CD4-positive, alpha-beta T cell treated with Interleukin-17A for 1 hour (primary cell): ENCODE measurements at places on chromosomes 11 and 22.

- no peak for DNase-seq
These were observed 1339.5 kb downstream of the BRD1 start for GRCh38 chr22:48488149-48488551.

DNA sequence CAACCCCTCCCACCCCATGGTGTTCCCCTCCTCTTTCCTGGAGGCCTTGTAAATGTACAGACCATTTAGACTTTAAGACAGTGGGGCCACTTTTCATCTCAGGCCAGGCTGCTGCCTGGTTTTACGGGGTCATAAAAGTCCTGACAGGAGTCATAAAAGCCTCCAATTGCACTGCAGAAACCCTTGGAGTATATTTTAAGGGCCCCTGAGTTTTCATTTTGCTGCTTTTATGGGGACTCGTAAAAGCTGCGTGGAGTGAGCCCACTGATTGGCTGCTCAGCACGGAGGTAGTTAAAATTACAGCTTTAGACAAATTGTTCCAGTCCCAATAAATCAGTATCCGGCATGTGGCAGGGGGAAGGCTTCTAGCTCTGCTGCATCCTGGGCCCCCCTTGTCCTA lies 627.6 kb downstream of the NTM start:
- DNase-seq = no peak

GRCh38 chr11:73273222-73273895 lies 1.2 kb downstream of the P2RY6 start:
- no peak for DNase-seq

DNA sequence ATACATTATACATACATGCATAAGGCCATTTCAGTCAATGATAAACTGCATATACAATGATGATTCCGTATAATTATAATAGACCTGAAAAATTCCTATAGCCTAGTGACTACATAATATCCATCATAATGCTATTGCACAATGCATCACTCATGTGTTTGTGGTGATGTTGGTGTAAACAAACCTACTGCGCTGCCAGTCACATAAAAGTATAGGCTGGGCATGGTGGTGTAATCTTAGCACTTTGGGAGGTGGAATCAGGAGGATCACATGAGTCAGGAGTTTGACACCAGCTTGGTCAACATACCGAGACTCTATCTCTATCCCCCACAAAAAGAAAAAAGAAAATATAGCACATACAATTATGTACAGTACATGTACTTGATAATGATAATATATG lies 163.7 kb upstream of the DDI1 start:
- DNase-seq = no peak

DNA sequence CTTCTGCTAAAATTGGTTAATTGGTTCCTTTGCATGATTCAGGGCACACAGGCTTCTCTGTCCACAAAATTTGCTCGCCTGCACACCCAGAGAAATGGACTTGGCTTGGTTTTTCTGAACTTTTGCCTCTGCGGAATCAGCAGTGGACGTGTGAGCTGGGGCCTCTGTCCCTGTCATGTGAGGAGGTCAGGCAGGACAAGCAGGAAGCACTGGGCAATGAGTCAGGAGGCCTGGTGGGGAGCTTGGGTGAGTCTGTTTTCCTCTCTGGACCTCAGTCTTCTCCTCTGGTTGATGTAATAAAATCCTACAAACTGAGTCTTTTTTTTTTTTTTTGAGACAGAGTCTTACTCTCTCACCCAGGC lies 10.4 kb upstream of the CELSR1 start:
- no peak for DNase-seq

GRCh38 chr11:1871531-1871930 lies 18.6 kb downstream of the LSP1 start:
- no peak for DNase-seq

GRCh38 chr11:15171956-15172355 lies 57.2 kb downstream of the INSC start:
- DNase-seq = no peak

GRCh38 chr22:47292546-47293320 lies 530.3 kb downstream of the TBC1D22A start:
- no peak for DNase-seq

DNA sequence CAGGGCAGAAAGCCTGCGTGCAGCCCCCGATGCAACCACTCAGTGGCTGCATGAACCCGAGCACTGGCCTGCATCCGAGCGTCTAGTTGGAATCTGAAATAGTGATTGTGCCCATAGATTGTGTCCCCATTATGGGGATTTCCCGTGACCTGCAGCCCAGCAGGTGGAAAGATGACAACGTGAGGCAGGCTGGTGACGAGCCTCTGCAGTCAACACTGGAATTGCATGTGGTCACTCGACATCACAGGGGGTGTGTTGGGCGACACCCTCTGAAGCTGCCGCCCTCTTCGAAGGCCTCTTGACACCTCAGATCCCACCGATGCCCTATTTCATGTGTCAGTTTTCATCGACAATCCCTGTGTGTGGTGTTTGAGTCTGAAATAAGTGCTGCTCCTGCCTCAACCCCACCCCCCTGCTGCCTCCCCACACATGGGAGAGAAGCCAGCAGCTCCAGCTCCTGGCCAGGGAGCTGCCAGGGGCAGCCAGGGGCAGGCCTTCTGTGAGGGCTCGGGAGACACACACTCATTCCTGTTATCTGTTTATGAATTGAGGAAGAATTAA lies 172.0 kb upstream of the B3GAT1 start:
- no peak for DNase-seq

DNA sequence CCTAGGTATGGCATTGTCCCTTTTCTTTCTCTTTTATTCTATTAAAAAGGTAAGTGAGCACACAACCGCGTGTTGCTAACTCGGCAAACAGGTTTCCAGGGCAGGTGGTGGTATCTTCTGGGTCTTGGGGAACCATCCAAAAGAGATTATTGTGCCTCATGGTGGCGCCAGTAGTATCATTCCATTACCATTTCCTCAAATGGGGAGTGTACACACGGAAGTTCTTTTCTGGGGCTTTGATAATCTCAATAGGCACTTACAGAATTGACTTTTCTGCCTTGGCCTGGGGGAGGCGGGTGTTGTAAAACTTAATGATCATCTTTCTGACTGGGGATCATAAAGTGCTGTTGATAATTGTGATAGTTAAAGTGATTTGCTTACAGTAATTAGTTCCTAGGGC lies 234.1 kb downstream of the KIRREL3 start:
- DNase-seq = no peak

DNA sequence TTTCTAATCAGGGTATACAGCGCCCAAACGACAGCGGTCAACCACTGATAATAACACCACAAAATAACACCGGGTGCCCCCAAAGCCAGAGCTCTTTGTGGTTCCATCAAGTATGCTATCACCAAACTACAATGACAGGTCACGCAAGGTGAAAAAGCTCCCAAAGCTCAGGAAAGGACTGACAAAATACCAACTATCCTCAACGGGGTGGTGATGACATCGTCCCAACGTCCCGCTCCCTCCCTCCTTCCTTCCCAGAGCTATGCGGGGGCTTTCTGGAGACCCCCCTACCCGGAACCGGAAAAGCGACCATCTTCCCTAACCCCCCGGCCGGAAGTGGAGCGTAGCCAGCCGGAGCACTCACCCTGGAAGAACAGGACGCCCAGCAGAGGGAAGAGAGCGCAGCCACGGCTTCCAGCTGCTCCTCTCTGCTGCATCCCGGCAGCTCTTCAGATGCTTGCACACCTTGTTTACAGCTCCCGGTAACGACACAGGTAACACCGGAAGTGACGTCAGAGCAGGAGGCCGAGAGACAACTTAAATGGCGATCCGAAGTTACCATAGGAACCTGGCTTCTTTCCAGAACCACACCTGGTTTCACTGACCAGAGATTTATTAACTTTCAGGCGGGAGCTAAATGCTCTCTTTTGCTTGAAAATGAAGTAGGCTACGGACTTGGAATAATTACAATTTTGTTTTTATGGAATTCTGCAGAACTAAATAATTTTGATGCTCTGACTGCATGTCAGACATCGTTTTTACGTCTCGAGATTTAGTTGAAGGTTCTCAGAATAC lies at the start of gene MPZL3:
Gene MPZL3 (minus strand): TSS at position 508 of the 795 bp plus-strand sequence. CDS start 71 bp downstream, at position 437.
- DNase-seq = peak; percentile 96

DNA sequence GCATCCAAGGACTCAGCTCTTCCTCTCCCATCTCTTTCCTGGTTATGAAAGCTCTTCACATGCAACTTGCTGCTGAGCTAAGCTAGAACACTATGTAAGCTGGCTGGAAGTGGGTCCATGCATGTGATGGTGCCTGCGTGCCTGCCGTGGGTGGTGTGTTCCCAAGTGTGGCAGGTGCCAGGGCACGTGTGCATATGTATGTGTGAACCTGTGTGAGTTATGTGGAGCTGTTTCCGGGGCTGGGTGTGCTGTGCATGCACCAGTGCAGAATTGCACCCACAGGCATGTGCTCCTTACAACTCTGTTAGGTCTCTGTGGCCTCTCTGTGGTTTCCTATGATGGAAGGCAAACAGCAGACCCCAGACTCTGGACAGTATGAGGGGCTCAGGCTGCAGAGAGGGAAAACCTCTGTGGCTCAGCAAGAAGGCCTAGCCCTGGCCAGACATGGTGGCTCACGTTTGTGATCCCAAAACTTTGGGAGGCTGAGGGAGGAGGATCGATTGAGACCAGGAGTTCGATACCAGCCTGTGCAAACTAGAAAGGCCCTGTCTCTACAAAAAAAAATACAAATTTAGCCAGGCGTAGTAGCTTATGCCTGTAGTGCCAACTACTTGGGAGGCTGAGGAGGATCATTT lies 4.1 kb upstream of the P2RY6 start:
- DNase-seq = no peak

GRCh38 chr11:69351460-69351859 lies 57.5 kb downstream of the MYEOV start:
- DNase-seq = no peak

DNA sequence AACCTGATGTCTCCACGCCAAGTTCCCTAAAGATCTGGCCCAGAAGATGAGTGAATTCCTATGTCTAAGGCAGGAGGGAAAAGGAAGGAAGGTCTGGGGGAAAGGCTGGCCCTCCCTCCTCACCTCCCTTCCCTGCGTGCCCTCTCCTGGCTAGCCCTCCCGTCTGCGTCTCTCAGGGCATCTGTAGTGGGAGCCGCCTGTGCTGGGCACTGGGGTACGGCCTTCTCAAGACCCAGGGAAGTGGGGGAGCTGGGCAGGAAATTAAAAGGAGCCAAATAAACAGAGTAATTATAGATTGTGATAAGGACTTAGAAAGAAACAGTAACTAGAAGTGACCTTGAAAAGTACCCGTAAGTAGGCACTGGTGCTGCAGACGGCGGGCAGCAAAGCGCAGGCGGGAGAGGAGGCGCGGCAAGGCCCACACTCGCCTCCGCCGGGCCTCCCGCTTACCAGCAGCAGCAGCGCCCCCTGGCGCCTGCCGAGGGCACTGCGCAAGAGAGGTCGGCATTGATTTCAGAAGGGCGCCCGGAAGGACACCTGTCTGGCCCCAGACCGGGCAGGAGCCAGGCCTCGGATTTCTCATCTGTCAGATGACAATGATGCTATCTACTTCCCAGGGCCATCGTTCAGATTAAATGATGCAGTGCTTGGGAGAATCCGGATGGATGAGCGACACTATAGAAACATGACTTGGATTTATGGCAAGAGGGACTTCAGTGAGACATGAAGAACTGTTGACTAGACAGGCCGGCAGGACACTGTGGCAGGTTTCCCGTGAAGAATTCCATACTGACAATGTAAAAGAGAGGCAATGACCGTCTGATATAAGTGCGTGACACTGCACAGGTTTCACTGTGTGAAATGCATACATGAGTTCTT lies 7.3 kb downstream of the KCNJ1 start:
- DNase-seq = peak; percentile 72

DNA sequence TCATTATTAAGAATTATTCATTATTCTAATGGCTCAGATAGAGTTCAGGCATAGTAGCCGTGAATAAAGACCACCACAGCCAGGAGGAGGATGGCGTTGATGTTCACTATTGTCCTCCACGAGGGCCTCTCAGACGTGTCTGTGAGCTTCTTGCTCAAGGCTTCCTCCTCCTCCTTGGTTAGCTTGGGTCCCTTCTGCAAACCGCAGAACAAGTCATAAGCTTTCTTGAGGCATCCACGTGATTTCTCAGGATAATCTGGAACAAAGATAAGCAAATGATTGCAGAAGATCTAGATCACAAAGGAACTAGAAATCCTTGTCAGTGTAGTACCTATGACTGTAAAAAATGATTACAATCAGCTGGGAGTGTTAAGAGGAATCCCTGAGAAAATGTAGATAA lies 13.6 kb upstream of the RFPL2 start:
- no peak for DNase-seq

- peak; percentile 45 for DNase-seq
These were observed 43.2 kb downstream of the NEU3 start for GRCh38 chr11:75031771-75032549.

- DNase-seq = no peak
These were observed 35.0 kb downstream of the GUCY1A2 start for GRCh38 chr11:106983261-106983660.

GRCh38 chr11:27212248-27212780 lies 150.7 kb downstream of the CCDC34 start:
- DNase-seq = no peak

DNA sequence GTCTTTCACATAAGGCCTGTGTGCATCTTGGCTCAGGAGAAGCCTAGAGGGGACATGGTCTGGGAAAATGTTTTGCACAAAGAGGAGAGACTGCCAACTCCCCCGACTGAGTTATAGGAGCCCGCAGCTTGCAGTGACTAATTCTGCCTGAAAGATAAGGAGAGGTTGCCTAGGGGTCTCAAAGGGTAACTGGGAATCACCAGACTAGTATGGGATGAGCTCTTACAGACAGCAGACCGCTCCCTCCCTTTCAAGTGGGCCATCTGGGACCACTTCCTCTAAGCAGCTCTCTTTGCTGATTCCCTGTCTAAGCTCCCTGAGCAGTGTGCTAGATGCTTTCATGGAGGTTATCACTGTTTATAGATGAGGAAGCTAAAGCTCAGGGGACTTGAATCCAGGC lies 105.1 kb downstream of the TENM4 start:
- no peak for DNase-seq

GRCh38 chr22:38871360-38872171 lies 450 bp downstream of the CBX6 start:
- peak; percentile 42 for DNase-seq

GRCh38 chr11:84408946-84409411 lies 1122.8 kb upstream of the CCDC90B start:
- no peak for DNase-seq

- no peak for DNase-seq
These were observed 10.9 kb downstream of the KMT5B start for GRCh38 chr11:68202165-68202564.

DNA sequence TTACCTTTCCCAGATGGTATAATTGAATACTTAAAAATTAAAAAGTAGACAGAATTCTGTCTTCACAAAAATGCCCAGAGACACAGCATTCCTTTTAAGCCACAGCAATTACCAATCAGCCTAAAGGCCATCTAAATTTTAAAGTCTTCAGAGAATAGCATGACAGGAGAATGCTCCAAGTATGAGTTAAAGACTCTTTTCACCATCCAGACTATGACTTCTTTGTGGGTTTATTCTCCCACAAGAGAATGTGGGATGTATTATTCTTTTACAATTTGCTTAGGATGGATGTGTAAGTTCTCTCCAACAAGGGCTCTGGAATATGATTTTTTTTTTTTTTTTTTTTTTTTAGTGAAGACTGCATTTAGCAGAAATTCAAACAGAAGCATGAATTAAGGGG lies 249.9 kb downstream of the TTC28 start:
- DNase-seq = no peak

DNA sequence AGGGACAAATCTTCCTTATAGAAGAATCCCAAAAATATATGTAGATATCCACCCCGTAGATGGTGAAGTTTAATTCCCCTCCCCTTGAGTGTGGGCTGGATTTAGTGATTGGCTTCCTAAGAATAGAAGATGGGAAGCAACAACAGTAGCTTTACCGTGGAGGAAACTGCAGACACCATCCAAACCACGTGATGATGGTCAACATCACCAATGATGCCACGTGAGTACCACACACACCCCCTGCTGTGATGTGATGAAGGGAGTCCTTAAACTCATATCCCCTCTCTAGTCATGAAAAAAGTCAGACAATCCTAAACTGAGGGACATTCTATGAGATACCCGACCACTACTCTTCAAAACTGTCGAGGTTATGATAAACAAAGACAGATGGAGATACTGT lies 76.4 kb upstream of the SLC22A12 start:
- no peak for DNase-seq
